ENCODE measurements at places on chromosomes 12 and 14. TPM values are rescaled to one million over a fixed set of nuclear protein-coding genes. Genes with fewer than 3 reads are reported as not detected.
A peak's percentile ranks its signal among the peaks of the same experiment; 100 is the strongest.

The MYBPC1 gene
- not detected for total RNA-seq

The SYCP3 gene
- total RNA-seq = not detected

DNA sequence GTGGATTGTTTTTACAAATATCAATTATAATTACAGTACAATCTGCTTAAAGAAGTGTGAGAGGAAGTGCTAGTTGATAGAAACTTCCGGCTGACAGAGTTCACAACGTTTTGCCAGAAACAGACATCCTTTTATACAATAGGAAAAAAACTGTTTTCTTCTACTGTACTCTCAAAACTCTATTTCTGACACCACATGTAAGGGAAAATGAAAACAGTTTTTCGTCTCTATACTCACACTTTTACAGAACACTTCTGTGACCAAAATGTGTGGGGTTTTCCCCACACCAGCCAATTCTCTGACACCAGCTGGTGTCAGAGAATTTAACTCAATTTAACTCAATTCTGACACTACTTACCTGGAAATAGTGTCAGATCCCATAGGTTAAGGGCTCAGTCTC is 24.2 kb upstream of the HIF1A start:
- no peak for DNase-seq

DNA sequence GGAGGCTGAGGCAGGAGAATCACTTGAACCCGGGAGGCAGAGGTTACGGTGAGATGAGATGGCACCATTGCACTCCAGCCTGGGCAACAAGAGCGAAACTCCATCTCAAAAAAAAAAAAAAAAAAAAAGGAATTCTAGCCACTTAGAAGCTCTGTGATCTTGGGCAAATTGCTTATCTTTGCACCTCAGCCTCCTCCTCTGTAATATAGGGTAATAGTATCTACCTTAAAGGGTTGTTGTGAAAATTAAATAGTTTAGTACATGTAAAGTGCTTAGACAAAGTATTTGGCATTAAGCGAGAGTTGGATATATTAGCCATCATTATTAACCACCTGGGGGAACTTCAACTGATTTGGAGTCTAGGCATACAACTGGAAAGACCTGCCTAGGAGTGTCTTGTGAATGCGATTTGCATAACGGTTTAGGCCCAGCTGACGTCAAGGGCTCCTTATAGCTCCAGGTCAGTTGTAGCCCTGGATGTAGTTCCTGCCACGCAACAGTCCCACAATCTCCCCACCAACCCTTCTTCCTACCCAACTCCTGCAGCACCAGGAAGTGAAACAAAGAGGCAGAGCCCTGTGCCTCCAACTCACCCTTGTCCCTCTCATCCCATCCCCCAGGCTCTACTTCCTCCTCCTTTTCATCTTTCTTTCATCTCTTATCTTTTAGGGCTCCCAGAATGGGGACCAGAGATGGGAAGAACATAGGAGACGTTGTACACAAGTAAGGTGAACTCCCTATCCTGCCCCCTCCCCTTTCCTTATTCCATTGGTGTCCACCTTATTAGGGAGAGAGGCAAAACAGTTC is 2.1 kb upstream of the IL23A start:
- DNase-seq = no peak

DNA sequence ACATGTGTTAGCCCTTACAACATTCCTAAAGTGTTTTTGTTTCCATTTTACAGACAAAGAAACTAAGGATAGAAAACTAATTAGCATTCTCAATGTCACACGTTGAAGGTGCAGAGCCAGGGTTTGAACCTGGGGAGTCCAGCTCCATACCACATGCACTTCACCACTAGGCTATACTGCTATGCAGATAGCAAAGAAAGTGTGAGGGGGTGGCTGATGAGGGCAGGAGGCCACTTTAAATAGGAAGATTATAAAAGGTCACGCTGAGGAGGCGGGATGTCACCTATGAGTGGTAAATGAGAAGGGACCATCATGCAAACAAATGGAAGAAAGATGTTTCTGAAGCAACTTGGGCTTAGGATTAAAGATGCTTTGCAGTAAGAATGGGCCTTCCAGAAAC is 213.9 kb downstream of the EGLN3 start:
- no peak for DNase-seq

- DNase-seq = peak; percentile 22
Measured at GRCh38 chr12:9866860-9867269, 2.3 kb downstream of the CLEC2B start.
